ENCODE measurements at places on chromosomes 12 and 14. TPM values are rescaled to one million over a fixed set of nuclear protein-coding genes. Genes with fewer than 3 reads are reported as not detected.

DNA sequence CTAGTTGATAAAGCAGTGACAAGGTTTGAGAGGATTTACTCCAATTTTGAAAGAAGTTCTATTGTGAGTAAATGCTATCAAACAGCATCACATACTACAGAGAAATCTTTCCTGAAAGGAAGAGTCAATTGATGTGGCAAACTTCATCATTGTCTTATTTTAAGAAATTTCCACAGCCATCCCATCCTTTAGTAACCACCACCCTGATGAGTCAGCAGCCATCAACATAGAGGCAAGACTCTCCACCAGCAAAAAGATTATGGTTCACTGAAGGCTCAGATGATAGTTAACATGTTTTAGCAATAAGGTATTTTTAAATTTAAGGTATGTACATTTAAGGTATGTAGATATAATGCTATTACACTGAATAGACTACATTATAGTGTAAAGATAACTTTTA is 122.1 kb upstream of the ARHGAP5 start:
- H3K27me3 ChIP-seq = peaks cover 7% of the 10 kb centered on the region
- peaks cover 9% of the 10 kb centered on the region for H3K36me3 ChIP-seq
- no peak for DNase-seq
- H3K4me1 ChIP-seq = peaks cover 16% of the 10 kb centered on the region
- no peak overlapping the region for H3K27ac ChIP-seq
- H3K4me3 ChIP-seq = no peak overlapping the region

DNA sequence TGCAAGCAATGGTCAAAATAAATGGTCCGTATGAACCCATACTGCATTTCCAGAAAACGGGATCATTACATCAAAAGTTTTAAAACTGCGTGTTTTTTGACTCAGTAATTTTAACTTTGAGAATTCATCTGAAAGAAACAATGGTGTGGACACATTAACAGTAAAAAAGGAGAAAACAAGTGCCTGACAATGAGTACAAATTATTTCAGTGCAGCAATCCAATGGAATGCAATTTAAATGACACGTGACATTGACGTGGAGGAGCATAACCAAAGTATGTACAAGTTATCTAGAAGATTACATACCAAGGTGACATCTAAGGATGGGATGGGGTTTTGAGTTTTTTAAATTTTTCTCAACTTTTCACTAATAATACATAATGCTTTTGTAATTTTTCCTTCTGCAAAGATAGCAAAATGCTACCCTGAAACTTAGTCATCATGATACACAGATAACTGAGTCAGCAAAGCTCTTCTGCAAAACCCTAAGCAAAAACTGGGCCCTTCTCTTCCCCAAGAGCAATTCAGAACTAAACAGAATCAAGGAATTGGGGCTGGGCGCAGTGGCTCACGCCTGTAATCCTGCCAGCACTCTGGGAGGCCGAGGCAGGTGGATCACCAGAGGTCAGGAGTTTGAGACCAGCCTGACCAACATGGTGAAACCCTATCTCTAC is 20.4 kb downstream of the HNRNPC start:
- DNase-seq = no peak
- H3K36me3 ChIP-seq = no peaks in the 10 kb centered on the region
- no peak overlapping the region for H3K4me3 ChIP-seq
- peaks cover 2% of the 10 kb centered on the region for H3K4me1 ChIP-seq

DHRS2 gene
- 0.42 TPM for total RNA-seq

DNA sequence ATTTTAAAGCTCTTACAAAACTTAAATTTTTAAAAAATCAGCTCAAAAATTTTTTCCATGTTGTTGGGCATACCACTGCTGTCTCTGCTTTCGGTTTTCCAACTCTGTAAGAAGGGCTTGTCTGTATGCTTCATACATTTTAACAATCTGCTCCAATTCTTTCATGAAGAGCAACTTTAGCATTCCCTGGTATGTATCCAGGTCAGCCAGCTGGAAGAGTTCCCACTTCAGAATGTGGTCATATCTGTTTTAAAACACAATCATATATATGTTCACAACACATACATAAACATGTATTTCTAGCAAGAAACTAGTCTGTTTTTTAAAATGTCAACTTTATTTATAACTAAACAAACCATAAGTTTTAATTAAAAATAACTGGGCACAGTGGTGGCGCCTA is 33.0 kb downstream of the SAV1 start:
- no peak for DNase-seq
- no peaks in the 10 kb centered on the region for H3K4me1 ChIP-seq
- no peak overlapping the region for H3K4me3 ChIP-seq
- H3K27ac ChIP-seq = no peak overlapping the region

DNA sequence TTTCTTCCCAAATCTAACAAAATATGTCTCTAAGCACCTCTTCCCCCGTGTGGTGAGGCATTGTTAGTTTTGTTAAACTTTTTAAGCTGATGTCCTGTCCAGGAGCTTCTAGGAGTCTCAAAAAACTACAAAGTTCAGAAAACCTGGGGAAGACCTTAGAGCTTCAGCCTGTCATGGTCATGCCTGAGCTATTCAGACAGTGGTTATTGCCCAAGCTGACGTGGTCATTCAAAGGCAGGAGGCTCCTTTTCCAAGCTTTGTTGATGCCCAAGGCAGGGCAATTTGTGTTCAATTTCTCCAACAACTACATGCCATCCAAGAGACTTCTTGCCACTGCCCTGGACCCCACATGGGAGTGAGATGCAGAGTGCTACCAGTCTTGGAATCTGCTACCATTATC is 5.8 kb upstream of the LYZ start:
- no peak overlapping the region for H3K27ac ChIP-seq
- DNase-seq = no peak
- no peaks in the 10 kb centered on the region for H3K36me3 ChIP-seq
- no peaks in the 10 kb centered on the region for H3K27me3 ChIP-seq

- no peak for DNase-seq
- no peak overlapping the region for H3K4me3 ChIP-seq
- H3K27ac ChIP-seq = no peak overlapping the region
- H3K27me3 ChIP-seq = peaks cover 2% of the 10 kb centered on the region
- peaks cover 26% of the 10 kb centered on the region for H3K4me1 ChIP-seq
These were observed 189.3 kb downstream of the DACT1 start for GRCh38 chr14:58826845-58827686.

GRCh38 chr12:95547522-95548055 is 3.7 kb downstream of the USP44 start:
- DNase-seq = no peak
- H3K27ac ChIP-seq = peak overlapping the region; percentile 57
- peaks cover 7% of the 10 kb centered on the region for H3K36me3 ChIP-seq

PLXNC1 gene
- total RNA-seq = 4.9 TPM

DNA sequence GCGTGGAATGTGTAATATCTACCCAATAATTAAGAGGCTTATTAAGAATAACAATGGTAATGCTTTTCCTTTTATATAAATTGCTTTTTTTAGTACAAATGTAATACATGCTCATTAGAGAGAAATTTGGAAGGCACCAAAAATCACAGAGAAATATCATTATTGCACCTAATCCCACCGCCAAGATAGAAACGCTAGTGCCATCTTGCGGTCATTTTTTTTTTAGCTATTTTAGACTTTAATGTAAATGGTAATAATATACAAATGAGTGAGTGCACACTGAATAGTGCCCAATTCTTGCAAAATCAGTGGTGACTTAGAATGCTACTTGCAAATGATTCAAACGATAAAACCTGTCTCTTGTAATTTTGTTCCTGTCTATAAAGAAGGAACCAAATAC is 576.8 kb upstream of the TMEM132C start:
- no peak overlapping the region for H3K4me3 ChIP-seq
- DNase-seq = no peak

DNA sequence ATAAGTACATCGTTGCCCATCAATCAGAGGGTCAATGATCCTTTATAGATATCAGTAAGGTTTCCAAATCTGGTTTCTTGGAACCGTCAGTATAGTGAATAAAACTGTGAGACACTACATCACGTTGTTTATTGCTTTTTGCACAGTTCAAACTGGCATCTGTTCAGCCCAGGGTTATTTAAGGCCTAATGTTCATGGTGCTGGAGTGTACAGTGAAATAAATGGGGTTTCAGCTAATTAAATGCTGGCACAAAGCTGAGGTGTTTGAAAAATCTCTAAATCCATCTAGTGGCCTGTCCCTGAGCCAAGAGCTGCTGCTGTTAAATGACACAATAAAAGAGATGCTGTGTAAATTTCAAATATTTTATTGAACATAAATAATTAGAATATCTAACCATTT is 69.9 kb downstream of the RPS29 start:
- peaks cover 2% of the 10 kb centered on the region for H3K27me3 ChIP-seq
- no peak overlapping the region for H3K27ac ChIP-seq
- no peak for DNase-seq

SLC17A8 gene
- 0.25 TPM for total RNA-seq

DNA sequence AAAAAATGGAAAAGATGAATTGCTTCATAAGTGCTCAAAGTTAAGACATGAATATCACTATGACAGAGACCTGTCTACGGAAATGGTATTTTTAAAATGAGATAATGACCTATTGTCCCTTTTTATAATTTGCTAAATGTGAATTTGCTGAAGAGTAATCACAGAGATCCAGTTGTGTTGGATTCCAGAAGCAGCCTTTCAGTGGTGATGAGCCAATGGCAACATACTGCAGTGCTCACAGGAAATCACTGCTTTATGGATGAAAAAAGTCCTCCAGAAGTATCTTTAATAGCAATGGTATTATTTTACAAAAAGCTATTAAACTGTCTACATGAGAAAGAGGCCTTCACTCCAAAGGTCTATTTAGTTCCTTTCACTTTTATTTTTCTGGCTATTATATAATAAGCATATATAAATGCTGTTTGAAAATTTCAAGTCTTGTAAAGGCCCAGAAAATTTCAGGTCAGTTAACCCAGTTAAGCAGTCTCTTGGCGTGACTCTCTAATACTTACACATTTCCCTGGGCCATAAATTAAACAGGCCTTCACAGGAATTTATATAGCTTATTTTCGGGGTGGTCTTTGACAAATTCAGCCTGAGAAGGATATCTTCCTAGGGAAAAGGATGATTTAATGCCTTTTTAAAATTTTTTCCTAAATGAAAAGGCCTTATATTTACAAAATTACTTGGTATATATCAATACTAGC is 55.4 kb downstream of the KCNJ8 start:
- H3K36me3 ChIP-seq = no peaks in the 10 kb centered on the region
- H3K4me3 ChIP-seq = no peak overlapping the region
- peaks cover 4% of the 10 kb centered on the region for H3K4me1 ChIP-seq
- no peaks in the 10 kb centered on the region for H3K27me3 ChIP-seq

DNA sequence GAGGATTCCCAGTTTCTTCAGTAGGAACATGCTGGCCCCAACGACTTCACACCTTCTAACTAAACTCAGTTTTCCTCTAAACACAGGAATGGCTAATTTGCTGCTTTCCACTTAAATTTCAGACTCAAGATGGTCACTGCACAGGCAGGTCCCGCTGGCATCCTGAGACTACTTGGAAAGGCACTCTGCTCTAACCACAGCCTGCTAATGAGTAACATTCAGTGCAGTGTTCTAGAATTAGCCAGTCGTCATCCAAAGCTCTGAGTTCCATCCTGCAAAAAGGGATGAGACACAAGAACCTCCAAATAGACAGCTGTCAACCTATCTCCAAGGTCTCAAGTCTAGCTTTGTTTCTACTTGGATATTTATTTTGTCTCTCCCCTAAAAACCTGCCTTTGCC is 6.0 kb downstream of the CCDC92 start:
- peaks cover 37% of the 10 kb centered on the region for H3K4me1 ChIP-seq
- no peak for DNase-seq
- peaks cover 6% of the 10 kb centered on the region for H3K36me3 ChIP-seq

FAR2 gene
- 6.9 TPM for total RNA-seq

- no peaks in the 10 kb centered on the region for H3K36me3 ChIP-seq
- peaks cover 1% of the 10 kb centered on the region for H3K27me3 ChIP-seq
- no peak overlapping the region for H3K27ac ChIP-seq
- H3K4me1 ChIP-seq = peaks cover 24% of the 10 kb centered on the region
- H3K4me3 ChIP-seq = no peak overlapping the region
These were observed 157.4 kb downstream of the DACT1 start for GRCh38 chr14:58794993-58795762.

KRT6C gene
- not detected for total RNA-seq
